ENCODE measurements at places on chromosomes 3 and 15. TPM values are rescaled to one million over a fixed set of nuclear protein-coding genes. Genes with fewer than 3 reads are reported as not detected.

- H3K4me1 ChIP-seq: no peaks in the 10 kb centered on the region
- no peak overlapping the region for H3K4me3 ChIP-seq
- H3K36me3 ChIP-seq: peaks cover 19% of the 10 kb centered on the region
- no peak for DNase-seq
- no peak overlapping the region for H3K27ac ChIP-seq
Observed at GRCh38 chr3:194640829-194641228, 7.6 kb upstream of the TMEM44 start.

GRCh38 chr3:194730365-194730764, 44.7 kb downstream of the FAM43A start:
- H3K36me3 ChIP-seq: no peaks in the 10 kb centered on the region
- H3K27me3 ChIP-seq: peaks cover 36% of the 10 kb centered on the region
- H3K27ac ChIP-seq: no peak overlapping the region
- no peak for DNase-seq

Gene ARRDC4
- 0.94 TPM for total RNA-seq

Gene SYNM
- 4.5 TPM for total RNA-seq
